Suppressor macrophage (primary cell): ENCODE measurements at places on chromosomes 13 and 19.

DNA sequence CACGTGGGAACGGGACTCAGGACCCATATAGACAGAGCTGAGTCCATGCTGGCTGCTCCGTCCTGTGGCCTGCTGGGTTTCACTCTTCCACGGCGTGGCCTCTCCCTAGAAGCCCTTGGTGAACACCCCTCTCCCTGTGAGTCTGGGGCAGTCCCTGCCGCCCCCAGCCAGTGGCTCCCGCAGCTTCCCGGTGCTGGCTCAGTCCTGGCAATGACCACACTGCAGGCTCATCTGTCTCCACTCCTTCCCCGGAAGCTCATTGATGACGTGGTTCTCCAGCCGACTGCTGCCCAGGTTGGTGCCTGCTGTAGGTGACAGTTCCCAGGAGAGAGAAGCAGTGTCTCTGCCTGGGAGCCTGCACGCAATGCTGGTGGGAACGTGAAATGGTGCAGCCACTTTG, 2.1 kb upstream of the TEX29 start:
- no peak for DNase-seq

DNA sequence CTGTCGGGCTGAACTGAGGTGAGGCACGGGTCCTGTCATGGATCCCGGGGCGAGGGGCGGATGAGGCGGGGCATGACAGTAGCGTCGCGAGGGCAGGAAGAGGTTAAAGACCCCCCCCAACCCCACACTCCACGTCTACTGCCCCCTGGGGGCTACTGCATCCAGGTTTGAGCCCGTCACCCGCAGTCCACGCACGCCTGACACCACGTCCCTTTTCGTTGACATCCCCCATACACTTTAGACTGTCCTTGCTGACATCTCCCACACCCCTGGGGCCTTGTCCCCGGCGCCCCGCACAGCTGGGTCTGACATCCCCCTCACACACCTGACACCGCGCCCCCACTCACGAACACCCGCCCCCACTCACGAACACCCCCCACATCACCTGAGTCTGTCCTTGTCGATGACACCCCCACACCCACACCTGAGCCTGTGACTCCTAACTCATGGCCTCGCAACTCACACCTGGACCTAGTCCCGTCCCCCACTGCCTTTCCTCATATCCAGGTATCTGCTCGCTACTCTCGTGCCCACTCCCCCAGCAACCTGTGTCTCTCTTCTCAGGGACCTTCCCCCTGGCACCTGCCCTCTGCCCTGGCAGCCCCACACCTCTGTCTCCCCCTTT, 416 bp downstream of the SLC25A42 start:
- no peak for DNase-seq

DNA sequence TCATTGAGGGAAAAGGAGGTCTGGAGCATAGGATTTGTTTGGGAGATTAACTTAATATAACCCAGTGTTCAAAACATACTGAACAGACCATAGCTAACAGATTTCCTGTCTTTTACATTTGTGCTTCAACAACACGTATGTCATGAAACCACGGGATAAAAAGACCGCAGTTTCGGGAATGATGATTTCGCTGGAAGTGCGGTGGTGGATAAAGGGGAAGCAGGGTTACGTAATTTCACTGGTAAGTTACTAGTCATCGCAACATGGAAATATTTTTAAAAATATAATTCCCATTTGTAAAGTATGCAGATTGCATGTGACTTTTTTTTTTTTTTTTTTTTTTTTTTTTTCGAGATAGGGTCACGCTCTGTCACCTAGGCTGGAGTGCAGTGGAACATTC, 237.4 kb downstream of the LMO7 start:
- peak; percentile 75 for DNase-seq

GRCh38 chr19:10505583-10506229, 2.5 kb upstream of the KEAP1 start:
- DNase-seq: peak; percentile 91

GRCh38 chr13:110352735-110353134, 45.7 kb downstream of the COL4A2 start:
- no peak for DNase-seq

DNA sequence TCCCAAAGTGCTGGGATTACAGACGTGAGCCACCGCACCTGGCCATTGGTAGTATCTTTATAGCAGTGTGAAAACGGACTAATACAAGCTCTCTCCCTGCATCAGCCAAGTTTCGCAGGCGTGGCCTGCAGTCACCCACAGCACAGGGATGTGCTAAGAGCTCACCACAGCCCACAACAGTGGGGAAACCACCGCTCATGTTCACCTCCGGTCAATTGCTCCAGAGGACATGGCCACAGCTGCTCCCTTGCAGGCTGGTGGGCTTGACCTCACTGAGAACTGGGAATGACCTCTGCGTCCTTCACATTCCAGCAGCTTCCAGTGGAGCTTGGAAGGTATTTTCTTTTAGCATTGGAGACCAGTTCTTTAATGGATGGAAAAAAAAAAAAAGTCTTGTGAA, 156.4 kb downstream of the KCTD15 start:
- no peak for DNase-seq

DNA sequence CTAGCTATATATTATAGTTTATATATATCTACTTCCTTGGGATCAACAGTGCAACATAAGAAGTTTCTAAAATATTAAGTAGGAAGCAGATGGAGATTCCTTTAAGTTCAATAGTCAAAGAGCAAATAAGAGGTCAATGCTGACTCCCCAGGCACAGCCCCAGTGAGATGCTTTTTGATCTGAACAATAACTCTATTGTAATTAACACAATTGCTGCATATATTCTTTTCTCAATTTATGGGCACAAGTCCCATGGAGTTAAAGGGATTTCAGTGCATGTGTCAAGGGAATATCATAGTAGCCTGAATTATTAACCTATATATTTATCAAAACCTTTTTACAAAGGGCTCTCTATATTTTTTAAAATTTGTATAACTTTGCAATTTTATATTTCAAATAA, 180.8 kb downstream of the SPRY2 start:
- no peak for DNase-seq

DNA sequence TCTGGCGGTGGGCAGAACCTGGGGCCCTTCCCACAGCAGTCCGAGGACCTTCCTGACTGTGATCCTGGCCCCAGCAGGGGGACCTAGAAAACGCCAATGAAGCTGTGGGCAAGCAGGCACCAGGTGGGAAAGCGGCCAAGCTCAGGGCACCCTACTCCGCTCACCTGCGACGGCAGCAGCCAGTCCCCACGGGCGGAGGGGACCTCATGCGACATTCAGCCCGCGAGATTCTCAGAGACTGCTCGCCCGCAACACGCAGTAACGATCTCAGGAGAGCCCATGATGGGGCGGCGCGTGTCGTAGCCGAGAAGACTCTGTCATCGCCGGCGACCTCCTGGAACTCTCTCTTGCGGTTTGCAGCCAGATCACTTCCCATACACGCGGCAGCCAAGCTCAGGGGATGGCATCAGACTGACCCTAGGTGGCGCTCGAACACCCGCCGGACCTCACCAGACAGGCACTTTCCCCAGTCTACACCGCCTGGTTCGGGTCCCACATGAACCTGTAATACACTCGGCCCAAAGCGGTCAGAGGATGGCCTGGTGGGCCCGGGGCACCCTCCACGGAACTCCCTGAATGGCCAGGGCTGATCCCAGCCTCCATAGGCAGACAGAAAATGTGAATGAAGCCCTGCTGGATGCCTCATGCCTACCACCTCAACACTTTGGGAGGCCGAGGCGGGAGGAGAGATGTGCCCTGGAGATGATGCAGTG, 26.5 kb downstream of the MAN2B1 start:
- DNase-seq: peak; percentile 93

- no peak for DNase-seq
Observed at GRCh38 chr13:113753171-113753570, 5.9 kb upstream of the TMEM255B start.

DNA sequence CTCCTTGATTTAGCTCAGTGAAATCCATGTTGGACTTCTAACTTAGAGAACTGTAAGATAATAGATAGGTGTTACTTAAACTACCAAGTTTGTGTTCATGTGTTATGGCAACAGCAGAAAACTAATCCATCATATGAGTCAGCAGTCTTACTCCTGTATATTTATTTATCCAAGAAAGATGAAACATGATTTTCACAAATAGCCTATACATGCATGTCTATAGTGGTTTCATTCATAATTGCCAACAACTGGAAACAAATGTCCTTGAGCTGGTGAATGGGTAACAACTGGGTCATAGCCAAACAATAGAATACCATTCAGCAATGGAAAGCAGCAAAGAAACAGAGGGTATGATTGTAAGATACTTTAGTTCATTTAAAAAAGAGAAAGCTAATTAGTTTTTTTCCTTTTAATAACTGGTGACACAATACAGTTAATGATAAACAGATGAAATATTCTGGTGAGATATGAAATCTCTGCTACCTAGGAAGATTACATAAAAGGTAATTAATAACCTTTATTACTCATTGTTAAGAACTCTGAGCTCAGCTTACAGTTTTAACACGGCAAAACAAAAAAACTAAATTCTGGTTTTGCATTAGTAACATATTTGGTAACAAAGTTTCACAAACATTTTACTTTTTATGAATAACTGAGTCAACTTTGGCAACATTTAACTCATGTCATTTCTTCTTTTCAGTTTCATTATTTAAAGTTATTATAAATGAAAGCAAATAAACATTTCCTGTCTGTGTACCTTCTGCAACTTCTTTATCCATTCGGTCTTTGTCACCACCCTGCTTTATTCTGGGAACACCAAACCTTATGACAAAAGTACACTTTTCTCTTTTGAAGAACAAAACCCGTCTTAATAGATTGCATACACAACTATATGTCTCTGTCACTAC, 181.3 kb downstream of the LIG4 start:
- DNase-seq: no peak

DNA sequence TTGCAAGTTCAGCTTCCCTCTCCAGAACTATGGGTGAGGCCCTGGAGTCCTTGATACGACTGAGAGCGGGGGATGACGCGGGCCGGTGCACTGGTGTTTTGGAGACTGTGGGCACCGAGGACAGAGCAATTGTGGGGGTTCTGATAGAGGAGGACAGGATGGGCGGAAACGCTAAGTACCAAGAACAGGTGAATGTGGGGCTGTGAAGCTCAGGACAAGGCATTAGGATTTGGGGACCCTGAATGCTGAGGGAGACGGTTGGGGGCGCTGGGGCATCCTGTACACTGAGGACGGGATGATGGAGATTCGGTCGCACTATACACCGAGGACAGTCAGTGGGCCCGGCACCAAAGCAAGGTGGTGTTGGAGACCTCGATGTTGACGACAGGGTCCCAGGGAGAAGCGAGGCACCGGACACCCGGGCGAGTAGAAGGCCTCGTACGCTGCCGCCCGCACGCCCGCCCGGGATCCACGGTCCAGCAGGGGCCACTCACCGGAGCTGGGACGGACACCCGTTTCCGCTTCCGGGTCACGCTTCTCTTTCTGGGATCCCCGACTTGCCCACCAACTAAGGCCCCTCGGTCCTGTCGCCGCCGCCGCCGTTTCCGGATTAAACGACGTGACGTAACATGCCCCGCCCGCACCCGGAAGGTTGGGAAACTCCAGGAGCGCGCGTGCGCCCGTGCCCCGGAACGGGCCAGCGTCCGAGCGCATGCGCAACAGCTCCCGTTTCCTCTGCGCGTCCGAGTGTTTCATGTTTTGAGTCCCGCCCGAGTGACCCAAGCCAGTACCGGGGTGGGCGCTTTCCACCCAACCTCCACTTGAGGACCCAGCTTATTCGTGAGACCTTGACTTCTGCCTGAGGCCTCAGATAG, at the start of gene CHMP2A:
Gene CHMP2A (minus strand): TSS at position 612 of the 875 bp plus-strand sequence. CDS start 893 bp downstream, outside the sequence.
- peak; percentile 99 for DNase-seq

GRCh38 chr13:99916366-99917103, 55.0 kb downstream of the ZIC5 start:
- peak; percentile 81 for DNase-seq

DNA sequence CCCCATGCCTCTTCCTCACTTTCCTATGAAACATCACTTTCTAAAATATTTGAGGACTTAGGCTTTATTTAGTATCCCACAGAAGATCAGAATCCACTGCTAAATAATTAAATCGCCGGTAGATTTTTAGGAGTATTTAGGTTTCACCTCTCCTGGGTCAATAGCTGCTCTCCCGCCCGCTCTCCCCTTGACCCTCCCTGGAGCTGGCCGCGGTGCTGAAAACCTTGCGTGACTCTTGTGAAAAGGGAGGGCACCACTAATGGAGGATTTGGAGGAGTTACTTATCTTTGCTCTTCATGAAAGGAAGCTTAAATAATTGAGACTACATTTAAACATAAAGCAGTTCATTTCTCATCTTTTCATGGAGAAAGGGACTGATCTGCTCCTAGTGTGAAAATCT, 14.1 kb downstream of the POU4F1 start:
- peak; percentile 67 for DNase-seq

DNA sequence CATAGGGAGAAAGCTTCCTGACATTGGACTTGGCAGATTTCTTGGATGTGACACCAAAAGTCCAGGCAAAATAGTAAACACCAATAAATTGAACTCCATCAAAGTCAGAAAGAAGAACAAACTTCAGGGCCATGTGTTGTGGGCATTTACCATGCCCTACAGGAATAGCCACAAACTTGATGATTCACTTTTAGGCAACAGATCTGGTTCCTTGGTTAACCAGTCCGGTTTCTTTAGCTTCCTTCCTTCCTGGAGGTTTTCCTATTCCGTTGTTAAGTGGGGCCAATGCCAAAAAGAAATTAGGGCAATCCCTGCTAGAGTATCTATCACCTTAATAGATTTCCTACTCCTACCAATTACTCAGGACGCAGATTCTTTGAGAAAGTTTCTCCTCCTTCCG, 25.2 kb downstream of the IGFL1 start:
- no peak for DNase-seq

DNA sequence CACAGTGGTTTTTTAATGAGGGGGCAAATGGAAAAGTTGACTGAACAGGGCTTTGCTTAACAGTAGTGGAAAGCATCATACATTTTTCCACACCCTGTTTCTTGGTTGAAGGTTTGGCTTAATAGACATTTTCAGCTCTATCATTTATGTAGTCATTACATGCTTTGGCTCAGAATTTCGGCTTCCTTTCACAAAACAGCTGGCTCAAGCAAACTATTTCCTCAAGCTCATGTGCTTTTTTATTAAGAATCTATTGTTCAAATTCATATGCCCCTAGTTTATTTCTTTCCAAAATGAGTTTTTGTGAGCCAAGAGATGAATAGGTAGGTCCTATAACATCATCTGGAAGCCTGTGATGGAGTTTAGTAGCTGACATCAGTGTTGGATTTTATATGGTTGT, 113.8 kb downstream of the SLITRK6 start:
- DNase-seq: no peak
